SK-N-SH (cell line): ENCODE measurements at places on chromosomes 11 and 22. TPM values are rescaled to one million over a fixed set of nuclear protein-coding genes. Genes with fewer than 3 reads are reported as not detected.
A peak's percentile ranks its signal among the peaks of the same experiment; 100 is the strongest.

DNA sequence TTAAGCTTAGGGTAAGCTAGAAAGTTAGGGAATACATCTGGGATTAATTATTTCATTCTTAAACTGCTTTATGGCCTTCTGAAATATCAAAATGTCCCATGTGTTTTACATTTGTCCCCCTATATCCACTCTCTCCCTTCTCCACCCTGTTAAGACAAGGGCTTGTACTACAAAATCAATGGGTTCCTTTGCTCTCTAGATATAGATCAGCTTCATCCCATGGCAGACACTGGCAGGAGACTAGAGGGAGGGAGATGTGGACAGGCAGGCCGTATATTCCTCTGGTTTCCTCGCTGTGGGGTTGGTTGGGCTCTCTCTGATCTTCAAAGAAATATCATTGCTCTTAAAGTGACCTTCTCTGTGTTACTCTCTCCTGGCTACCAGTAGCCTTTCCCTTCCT, 1281.0 kb downstream of the LRRC4C start:
- no peaks in the 10 kb centered on the region for H3K36me3 ChIP-seq
- no peaks in the 10 kb centered on the region for H3K4me1 ChIP-seq
- DNase-seq, result peak; percentile 29
- H3K27ac ChIP-seq, result no peak overlapping the region

DNA sequence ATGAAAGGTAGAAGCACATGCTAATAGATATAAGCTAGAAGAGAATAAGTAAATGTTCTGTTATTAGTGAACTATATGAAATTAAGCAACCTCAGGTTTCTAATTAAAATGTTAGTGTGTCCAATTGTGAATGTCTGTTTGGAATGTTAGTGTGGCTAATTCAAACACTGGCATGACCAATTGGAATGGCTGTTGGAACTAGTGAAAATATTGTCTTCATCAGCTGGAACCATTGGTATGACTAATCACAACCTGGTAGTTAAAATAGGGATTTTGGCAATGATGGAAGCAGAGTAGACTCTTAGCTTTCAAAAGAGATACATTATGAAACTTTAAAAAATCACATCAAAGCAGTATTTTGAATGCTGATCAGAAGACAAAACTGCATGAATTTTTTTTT, 66.8 kb downstream of the CYB5R2 start:
- H3K27me3 ChIP-seq, result no peaks in the 10 kb centered on the region
- no peak overlapping the region for H3K4me3 ChIP-seq
- H3K4me1 ChIP-seq, result no peaks in the 10 kb centered on the region; the same call in 1 of the 2 replicates
- DNase-seq, result no peak
- no peaks in the 10 kb centered on the region for H3K36me3 ChIP-seq

DNA sequence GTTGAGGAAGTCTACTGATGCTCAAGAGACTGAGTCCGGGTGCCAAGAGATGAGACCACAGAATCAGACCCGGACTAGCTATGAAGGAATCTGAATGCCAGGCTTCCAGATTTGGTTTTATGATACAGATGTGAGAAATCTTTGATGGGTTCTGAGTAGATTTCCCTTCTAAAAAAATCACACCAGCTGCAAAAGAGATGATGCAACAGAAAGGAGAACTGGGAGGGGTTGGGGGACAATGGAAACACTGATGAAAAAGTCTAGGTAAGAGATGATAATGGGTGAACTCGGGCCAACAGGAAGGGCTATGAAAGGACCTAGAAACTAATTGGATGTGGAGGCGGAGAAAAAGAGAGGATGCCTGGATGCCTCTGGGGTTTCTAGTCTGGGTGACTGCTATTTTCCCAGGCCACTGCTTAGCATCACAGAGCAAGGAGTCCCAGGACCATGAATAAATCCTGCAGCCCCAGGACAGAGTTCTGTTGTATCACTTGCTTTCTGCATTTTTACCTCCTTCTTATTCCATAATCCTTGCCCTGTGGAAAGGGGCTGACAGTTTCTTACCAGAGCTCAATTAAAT, 115.4 kb upstream of the SEZ6L start:
- H3K27me3 ChIP-seq, result no peaks in the 10 kb centered on the region
- peak; percentile 47 for DNase-seq
- peaks cover 22% of the 10 kb centered on the region for H3K4me1 ChIP-seq

The MS4A2 gene
- polyA plus RNA-seq, result not detected in 2 replicates

DNA sequence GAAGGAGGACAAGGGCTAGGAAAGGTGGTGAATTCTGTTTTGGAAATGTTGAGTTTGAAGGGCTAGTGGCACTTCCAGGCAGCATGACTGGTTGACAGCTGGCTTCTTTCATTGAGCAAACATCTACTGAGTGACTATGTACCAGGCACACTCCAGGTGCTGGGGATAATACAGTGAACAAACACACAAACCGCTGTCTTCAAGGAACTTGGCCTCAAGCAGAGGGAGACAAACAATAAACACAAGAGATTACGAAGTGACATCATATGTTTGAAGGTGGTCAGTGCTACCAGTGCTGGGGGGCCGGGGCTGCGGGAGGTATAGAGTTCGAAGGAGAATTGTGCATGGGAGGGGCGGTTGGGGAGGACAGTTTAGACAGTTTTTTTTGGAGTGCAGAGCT, 197.0 kb upstream of the SORL1-AS1 start:
- peaks cover 13% of the 10 kb centered on the region for H3K4me1 ChIP-seq
- no peak overlapping the region for H3K4me3 ChIP-seq
- no peaks in the 10 kb centered on the region for H3K36me3 ChIP-seq
- H3K27me3 ChIP-seq, result no peaks in the 10 kb centered on the region
- H3K27ac ChIP-seq, result no peak overlapping the region

DNA sequence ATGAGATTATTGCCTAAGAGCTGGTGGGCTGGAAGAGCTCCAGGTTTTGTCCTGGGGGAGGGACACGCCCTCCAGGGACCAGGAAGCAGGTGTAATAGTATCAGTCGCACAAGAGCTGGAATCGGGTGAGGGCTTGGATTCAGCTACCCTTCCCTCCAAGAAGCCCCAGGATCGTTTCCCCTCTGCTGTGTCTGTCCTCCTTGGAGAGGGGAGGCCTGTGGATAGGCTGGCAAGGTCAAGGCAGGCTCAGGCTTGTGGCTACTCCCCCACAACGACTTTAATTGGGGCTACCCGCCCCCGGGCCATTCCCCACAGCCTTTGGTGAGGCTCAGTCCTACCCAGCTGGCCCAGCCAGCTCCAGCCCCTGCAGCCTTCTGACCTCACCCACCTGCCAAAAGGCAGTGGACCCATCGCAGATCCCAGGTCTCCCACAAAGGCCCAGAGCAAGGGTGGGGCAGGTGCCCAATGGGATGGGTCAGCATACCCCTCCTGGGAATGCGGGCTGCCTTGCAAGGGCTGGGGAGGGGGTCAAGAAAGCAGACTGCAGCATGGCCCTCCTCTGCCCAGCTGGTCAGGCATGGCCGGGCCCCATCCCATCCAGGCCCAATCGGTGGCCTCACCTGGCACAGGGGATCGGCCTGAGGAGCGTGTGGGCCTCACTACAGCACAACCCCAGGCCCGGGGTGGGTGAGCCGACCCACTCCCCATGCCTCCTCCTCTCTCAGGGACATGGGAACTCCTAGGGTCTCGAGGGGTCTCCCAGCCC, 1.0 kb downstream of the CTSD start:
- no peaks in the 10 kb centered on the region for H3K27me3 ChIP-seq
- H3K36me3 ChIP-seq, result peaks cover 25% of the 10 kb centered on the region; the same call in 1 of the 2 replicates
- H3K4me3 ChIP-seq, result peak overlapping the region; percentile 94
- peaks cover 19% of the 10 kb centered on the region; the same call in 1 of the 2 replicates for H3K4me1 ChIP-seq
- no peak for DNase-seq

DNA sequence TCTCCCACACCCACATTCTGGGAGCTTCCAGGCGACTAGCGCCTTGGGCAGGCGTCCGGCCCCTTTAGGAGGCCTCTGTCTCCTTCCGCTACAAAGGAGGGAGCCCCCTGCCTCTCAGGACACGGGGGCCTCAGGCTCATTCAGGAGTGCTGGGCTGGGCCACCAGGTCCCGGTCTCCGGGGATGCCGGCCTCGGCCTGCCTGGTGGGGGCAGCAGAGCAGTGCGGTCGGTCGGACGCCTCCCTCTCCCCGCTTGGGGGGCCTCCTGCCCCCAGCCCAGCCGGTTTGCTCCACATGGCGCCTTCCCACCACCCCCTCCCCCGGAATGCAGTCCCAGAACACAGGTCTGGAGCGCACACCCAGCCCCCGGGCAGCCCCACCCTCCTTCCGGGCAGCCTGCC, 21.9 kb downstream of the MRPL23 start:
- no peak overlapping the region for H3K4me3 ChIP-seq
- H3K27ac ChIP-seq, result no peak overlapping the region
- no peak for DNase-seq
- H3K27me3 ChIP-seq, result no peaks in the 10 kb centered on the region
- H3K36me3 ChIP-seq, result no peaks in the 10 kb centered on the region
